ENCODE measurements at places on chromosomes 16 and 17.
A peak's percentile ranks its signal among the peaks of the same experiment; 100 is the strongest.

DNA sequence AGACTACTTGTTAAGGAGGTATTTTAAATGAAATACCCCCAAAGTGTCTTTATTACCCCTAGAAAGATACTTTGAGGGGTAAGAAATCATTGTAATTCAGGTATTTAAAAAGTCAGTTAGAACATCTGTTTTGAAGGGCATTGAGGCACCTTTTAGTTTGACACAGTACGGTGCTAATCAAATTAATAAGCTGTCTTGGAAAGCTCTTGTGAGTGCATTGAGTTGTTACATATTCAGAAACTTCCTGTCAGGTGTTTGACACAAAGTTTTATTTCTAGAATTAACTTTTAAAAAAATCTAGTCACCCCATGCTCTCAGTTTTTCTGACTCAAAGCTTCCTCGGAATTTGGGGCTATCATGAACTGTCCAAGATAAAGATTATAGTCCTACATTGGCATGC, 4.6 kb downstream of the RBBP6 start:
- DNase-seq, result no peak

GRCh38 chr17:44608727-44609435, 47.4 kb upstream of the MEIOC start:
- DNase-seq, result peak; percentile 88

- no peak for DNase-seq
Observed at GRCh38 chr16:51289336-51289735, 138.3 kb upstream of the SALL1 start.

DNA sequence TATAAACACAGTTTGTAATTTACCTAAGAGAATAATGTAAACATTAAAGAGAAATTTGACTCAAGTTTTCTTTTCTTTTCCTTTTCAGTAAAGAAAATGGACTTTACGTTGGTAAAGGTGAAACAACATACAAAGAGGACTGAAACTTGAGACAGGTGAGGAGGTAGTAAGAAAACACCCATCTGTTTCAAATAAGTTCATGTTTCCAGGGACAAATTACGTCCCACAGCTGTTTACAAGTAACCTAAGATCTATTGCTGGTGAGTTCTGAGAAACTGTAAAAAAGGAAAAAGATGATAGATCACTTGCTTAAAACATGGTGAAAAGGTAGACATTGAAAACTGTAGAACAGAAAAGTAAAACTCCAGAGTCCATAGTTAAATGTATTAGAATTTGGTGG, 4.8 kb upstream of the ABCA5 start:
- DNase-seq, result no peak

DNA sequence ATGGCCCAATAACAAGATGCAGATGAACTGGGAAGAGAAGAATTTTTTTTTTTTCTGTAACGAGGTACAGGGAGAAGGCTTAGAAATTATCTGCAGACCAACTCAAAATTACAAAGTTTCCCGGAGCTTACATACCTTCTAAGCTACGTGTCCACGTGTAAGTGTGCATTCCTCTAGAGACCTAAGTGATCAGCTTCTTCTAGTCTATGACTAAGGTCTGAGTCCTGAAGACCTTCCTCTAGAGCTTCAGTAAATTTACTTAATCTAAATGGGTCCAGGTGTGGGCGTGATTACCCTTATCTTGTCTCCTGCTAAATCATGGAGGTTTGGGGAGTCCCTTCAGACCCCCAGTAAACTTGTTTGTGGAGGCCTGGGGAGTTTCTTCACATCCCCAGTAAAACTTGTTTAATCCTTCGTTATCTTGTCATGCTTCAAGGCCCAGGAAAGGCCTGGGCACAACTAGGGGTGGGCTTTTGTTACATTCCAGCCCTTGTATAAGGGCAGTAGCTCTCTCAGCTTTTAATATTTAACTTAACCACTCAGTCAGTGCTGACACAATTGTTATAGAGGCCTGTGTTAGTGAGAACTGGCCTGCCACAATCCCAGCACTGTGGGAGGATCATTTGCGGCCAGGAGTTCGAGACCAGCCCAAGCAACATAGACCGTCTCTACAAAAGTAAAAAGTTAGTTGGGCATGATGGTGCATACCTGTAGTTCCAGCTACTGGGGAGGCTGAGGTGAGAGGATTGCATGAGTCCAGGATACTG, 342.3 kb downstream of the SNX29 start:
- no peak for DNase-seq

DNA sequence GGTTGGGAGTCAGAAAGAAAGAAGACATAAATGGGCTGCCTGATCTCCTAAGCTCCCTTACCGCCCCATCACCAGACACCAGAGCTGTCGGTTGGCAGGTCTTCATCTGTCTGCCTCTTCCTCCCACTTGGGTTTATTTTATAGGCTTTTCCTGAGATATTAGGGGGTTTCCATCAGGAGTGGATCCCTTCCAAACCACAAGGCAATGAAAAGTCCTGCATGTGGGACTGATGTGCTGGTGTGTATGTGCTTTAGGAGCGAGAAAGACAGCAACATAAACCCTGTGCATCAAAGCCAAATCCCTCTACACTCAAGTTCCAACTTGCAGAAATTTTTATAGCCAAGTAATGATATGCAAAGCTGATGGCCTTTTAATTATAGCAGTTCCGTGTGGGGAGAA, 389.5 kb downstream of the SLC39A11 start:
- DNase-seq, result no peak

GRCh38 chr17:45052052-45052772, 780 bp upstream of the DCAKD start:
- DNase-seq, result no peak

DNA sequence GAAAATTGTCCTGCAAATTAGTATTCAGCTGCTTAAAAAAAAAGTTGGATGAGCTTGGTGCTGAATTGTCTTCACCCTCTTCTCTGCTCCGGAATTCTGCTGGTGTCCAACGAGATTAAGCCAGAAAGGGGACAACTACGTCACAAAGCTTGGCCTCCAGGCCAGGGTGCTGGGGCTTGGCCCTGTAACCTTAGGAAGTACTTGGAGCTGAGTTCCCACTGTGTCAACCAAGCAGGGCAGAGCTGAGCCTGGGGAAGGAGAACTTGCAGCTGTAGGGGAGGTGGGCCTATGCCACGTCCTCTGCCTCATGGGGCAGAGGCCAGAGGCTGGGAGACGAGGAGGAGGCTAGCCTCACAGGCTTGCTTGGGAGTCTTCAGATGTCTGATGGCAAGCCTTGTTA, 71.2 kb downstream of the CLEC16A start:
- no peak for DNase-seq

GRCh38 chr17:18377437-18378204, at the start of gene EVPLL:
Gene EVPLL (plus strand): TSS chr17:18377778. CDS start chr17:18380938, 3,160 bp downstream.
- DNase-seq, result no peak

DNA sequence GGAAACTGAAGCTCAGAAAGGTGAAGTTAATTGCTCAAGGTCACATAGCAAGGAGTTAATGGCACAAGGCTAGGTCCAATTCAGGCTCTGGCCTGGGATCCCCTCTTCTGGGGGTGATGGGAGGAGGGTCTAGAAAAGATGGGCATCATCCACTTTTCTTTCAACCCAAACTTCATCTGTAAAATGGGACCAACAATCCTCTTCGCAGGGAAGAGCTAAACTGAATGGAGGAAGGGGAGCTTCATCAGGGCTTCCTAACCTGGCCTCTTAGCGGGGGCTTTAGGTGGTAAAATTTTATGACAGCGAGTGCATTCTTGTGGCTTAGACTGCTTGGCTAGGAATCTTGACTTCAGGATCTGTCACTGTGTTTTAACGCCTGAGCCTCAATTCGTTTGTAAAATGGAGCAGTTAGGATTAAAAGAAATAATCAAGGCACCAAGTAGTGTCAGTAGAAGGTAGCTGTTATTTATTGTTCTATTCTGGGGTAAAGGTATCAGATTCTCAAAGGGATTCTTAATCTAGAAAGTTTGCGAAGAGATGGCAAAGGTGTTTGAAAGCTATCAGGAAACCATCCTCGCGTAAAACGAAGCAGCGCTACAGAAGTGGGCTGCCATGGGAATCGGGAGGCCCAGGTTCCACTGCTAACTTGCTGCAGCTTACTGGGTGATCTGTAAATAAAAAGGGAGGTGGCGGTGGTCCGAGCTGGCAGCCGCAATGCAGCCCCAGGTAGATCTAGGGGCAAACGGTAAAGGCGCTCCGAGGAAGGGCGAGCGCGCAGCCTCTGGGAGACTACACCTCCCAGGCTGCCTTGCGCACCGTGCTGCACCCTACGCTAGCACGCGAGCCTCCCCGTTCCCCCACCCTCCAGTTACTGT, 1.5 kb upstream of the SRCAP start:
- DNase-seq, result peak; percentile 97

DNA sequence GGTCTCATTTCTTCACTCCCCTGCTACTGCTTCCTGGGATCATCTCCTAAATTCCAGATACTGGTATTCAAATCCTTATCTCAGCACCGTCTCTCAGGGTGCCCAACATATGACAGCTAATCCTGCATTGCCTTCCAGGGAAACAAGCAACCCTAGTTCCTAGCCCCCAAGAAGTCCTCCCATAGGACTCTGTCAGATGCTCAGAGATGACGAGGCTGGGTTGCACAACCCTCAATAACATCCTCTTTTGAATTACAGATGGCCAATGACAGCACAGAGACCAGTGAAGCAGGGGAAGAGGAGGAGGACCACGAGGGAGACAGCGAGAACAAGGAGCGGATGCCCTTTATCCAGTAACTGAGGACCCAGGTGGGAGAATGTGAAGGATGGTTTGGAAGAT, 45.0 kb upstream of the CLEC3A start:
- DNase-seq, result no peak

GRCh38 chr17:81461607-81462500, 50.7 kb downstream of the ACTG1 start:
- DNase-seq, result no peak
